Ascending aorta (tissue), 2 donors: ENCODE measurements at places on chromosomes 5 and 9.

GRCh38 chr9:4301971-4302427 lies 2.1 kb upstream of the GLIS3 start:
- no peaks in the 10 kb centered on the region for H3K27me3 ChIP-seq
- H3K27ac ChIP-seq: peak overlapping the region; percentile 37
- no peak overlapping the region for H3K4me3 ChIP-seq
- no peaks in the 10 kb centered on the region for H3K4me1 ChIP-seq

GRCh38 chr9:135167356-135167755 lies 79.9 kb downstream of the OLFM1 start:
- no peaks in the 10 kb centered on the region for H3K4me1 ChIP-seq
- no peak for DNase-seq
- no peaks in the 10 kb centered on the region for H3K27me3 ChIP-seq
- H3K4me3 ChIP-seq: no peak overlapping the region

- H3K27ac ChIP-seq: peak overlapping the region; percentile 74
- no peaks in the 10 kb centered on the region for H3K4me1 ChIP-seq
- H3K36me3 ChIP-seq: no peaks in the 10 kb centered on the region
These were observed 109.7 kb upstream of the PCA3 start for GRCh38 chr9:76654575-76654974.

DNA sequence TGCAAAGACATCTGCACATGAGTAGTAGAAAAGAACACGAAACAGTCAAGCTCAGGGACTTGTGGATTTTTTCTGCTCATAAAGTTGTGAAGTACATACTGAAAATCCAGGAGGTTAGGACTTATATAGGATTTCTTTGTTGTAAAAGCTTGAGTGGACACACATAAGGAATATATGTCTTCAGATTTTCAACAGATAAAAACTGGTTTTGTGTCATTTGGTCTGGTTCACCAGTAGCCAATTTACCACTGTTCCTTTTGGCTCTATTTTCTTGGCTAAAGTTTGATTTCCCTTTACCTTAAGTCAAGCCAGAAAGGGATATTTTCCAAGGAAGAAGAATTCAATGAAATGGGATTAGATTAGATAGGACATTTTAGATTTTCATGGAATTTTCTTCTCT lies 204.3 kb downstream of the NR3C1 start:
- no peak for DNase-seq
- H3K27ac ChIP-seq: no peak overlapping the region
- no peaks in the 10 kb centered on the region for H3K27me3 ChIP-seq

GRCh38 chr5:135643881-135644766 lies 65.3 kb upstream of the CXCL14 start:
- H3K27me3 ChIP-seq: no peaks in the 10 kb centered on the region
- no peaks in the 10 kb centered on the region for H3K4me1 ChIP-seq
- no peak for DNase-seq
- H3K27ac ChIP-seq: no peak overlapping the region

- H3K27me3 ChIP-seq: no peaks in the 10 kb centered on the region
- DNase-seq: no peak
- H3K27ac ChIP-seq: peak overlapping the region; percentile 28
- peaks cover 9% of the 10 kb centered on the region for H3K36me3 ChIP-seq
These were observed 64.3 kb upstream of the PCA3 start for GRCh38 chr9:76699971-76700370.

DNA sequence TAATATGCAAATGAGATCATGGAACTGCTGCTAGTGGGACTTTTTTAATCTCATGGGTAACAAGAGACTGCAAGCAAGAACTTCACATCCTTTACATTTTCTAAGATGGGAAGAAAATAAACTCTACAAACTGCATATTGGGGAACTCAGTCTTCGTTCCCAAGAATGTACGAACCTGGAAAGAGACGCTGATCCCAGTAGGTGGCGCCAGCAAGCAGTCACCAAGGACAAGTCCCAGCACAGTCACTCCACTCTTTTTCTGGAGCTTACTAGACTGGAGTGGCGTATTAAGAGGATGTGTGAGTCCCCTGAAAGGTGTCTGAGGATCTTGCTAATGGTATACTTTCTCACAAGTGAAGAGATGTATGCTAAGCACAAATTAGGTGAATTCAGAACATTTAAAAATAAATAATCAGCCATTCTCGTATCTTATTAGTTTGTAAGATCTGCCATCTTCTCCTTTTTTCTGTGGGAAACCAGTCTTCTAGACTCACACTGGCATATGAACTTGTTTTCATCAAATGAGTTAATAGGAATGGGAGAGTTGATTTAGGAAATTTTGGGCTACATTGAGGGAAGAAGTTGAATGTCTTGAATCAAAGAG lies 16.0 kb upstream of the PUM3 start:
- no peaks in the 10 kb centered on the region for H3K36me3 ChIP-seq
- no peak overlapping the region for H3K4me3 ChIP-seq
- no peaks in the 10 kb centered on the region for H3K27me3 ChIP-seq
- no peaks in the 10 kb centered on the region for H3K4me1 ChIP-seq
